ENCODE measurements at places on chromosomes 1 and 21.

GRCh38 chr1:23283667-23284602, 60.1 kb downstream of the HNRNPR start:
- DNase-seq = peak; percentile 52

DNA sequence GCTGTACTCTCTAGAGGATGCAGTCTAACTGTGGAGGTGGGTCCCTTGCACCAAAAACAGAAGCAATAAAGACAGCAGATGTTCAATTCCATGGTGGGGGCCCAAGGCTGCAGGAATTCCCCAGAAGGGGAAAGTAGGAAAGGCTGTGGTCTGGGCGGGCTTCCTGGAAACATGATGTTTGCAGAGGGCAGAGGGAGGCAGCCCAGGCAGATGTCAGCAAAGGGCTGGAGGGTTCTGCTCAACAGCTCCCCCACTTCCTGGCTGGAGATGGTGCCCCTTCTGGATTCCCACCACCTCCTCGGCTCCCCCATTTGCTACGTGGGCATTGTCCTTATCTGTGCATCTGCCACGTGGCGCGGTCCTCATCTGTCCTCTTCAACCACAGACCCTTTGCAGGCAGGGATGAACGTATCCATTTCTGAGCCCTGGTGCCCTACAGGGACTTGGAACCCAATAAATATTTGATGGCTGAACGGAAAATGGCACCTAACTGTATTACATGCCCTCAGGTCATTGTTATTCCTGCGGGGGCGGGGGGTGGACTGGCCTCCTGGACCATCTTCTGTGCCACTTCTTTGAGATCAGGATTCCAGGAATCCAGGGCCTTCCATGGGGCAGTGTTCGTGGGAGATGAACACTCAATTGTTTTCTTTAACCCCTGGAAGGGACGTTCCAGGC, 8.4 kb upstream of the GUCA2B start:
- DNase-seq = no peak

- DNase-seq = peak; percentile 96
Measured at GRCh38 chr1:96559707-96560596, 161.6 kb upstream of the PTBP2 start.

DNA sequence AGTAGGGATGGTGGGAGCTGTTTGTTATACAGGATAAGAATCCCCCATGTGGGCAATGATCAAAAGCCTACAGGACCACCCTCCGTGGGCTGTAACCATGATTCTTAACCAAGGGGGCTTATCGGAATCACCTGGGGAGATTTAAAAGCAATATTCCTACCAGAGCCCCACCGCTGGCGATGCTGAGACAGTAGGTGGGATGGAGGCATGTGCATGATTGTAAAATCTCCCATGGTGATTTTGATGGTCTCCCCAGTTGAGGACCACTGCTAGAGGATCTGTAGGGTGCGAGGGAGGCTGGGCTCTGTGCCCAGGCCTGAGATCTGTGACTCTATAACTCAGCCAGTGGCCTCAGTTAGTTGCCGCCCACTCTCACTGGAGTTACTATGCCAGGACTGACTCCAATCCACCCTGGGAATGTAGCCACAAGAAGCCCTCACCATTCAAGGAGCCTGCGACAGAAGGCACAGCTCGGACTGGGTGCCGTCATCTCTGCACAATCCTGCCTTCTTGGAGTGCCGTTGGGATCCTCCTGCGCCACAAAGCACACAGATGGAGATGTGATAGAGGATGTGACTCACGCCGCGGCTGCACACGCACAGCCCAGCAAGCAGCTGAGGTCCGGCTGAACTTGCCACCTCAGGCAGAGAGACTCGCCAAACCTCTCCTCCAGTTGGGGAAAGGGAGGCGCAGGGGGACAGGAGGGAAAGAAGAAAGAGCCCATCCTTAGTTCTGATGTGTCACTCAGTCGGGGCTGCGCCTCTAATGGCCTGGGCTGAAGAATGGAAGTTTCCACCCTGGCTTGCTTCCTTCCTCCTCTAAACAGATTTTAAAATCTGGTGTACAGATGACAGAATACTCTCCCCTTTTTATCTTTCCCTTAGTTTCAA, 26.5 kb downstream of the AKNAD1 start:
- peak; percentile 93 for DNase-seq

- no peak for DNase-seq
Measured at GRCh38 chr1:232655028-232655745, 25.3 kb upstream of the SIPA1L2 start.

DNA sequence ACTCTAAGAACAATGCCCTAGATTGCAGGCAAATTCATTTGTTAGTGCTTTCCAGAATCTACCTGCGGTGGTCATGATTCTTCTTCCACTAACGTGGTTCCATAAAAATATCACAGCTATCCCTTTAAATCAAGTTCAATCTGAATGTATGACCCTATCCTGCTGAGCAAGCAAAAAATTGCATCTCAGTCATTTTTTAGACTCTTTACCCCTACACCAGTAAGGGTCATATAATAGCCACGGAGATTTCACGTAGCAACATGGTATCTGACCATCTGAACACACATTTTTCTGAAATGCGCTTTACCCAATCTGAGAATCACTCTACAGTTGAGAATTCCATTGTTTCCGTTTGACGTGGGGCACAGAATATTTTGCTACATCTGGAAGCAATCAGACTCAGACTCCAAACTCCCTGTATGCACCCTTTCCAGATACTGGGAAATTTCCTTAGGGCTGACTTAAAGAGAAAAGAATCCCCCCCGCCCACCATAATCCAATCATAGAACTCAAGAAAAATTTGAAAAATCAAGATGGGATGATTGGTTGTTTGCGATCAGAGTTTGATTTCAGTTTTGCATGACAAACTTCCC, 699.2 kb upstream of the ZP4 start:
- peak; percentile 95 for DNase-seq

DNA sequence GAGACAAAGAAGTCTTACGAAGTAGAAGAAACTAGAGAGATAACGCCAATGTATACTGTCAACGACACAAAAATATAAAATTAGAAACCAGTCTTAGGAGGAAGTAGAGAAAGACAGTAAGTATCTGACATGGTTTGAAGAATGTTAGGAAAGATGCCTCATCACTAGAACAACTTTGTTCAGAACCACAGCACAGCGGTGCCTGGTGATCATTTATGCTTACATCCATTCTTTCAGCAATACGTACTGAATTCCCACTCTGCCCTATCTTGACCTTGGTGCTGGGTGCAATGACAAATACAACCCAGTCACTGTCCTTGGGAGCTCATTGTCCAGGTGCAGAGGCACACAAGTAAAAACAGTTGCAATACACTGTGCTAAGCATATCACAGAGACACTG, 104.4 kb downstream of the TM2D1 start:
- no peak for DNase-seq

GRCh38 chr1:51689075-51689440, 72.2 kb downstream of the OSBPL9 start:
- DNase-seq = peak; percentile 51

DNA sequence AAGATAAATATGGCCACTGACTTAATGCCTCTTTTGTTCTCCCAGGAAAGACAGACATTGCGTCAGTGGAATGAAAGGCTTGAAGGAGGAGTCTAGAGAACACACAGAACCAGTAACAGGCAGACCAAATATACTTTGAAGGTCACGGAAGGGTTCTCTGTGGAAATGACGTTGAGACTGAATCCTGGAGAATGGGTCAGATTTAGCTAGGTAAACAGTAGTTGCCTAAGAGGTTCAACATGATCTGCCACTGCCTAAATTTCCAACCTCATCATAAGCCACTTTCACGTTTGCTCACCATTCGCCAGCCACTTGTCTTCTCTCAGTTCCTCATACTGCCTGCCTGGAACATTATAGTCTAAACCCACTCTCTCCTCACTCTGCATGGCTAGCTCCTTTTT, 20.5 kb downstream of the PLA2G4A start:
- no peak for DNase-seq

DNA sequence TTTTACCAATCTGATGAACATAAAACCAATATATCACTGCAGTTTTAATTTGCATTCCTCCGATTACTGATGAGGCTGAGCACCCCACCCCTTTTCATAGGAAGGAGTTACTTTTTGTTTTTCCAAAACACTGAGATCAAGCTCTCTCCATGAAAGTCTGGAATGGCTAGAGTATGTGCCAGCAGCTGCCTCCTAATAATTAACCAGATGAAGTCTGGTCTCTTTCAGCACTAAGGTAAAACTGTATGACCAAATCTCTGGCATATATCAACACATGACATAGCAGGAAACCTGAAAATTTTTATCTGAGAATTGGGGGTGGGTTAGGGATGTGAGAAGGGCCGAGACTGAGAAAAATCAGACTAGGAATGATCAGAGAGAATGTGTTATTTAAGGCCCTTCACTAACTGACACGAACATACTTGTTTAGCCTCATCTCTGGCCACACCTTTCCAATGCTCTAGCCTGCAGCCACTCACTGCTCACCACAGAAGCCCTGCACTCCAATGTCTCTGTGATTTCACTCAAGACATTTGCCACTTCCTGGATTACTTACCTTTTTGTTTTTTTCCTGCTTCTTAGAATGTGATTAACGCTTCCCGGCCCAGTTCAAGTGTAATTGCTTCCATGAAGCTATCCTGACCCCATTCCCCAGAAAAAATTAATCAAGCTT, 34.7 kb downstream of the WASF2 start:
- DNase-seq = no peak

- DNase-seq = peak; percentile 99
Measured at GRCh38 chr1:208245185-208245705, 1.1 kb upstream of the PLXNA2 start.

DNA sequence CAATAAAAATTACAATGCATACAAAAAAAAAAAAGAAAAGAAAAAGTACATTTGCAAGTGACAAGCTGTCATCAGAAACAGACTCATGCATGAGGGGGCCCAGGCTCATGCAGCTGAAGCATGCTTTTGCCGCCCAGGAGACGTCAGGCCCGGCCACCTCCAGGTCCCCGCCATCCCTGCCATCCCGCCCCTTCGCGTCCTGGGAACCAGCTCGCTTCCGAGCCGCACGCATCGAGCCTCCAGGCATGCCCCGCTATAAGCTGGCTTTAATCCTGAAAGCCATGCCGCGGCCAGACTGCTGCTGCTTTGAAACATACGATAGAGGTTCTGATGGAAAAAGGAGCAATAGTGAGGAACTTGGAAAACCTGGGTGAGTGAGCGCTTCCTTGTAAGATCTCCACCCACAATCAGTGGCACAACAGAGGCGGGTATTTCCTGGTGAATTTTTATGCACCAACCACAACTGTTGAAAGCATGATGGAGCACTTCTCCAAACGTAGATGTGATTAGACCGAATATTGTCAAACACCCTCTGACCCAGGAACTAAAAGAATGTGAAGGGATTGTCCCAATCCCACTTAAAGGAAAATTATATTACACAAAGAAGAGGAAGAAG, 113.7 kb downstream of the FAF1 start:
- no peak for DNase-seq

- DNase-seq = no peak
Measured at GRCh38 chr1:218421531-218421930, 76.4 kb downstream of the TGFB2 start.

GRCh38 chr1:197862671-197863070, 39.8 kb upstream of the C1orf53 start:
- no peak for DNase-seq

GRCh38 chr21:23452384-23453083, 2154.7 kb downstream of the MRPL39 start:
- no peak for DNase-seq

GRCh38 chr1:65422241-65423203, 2.1 kb downstream of the LEPR start:
- DNase-seq = no peak

DNA sequence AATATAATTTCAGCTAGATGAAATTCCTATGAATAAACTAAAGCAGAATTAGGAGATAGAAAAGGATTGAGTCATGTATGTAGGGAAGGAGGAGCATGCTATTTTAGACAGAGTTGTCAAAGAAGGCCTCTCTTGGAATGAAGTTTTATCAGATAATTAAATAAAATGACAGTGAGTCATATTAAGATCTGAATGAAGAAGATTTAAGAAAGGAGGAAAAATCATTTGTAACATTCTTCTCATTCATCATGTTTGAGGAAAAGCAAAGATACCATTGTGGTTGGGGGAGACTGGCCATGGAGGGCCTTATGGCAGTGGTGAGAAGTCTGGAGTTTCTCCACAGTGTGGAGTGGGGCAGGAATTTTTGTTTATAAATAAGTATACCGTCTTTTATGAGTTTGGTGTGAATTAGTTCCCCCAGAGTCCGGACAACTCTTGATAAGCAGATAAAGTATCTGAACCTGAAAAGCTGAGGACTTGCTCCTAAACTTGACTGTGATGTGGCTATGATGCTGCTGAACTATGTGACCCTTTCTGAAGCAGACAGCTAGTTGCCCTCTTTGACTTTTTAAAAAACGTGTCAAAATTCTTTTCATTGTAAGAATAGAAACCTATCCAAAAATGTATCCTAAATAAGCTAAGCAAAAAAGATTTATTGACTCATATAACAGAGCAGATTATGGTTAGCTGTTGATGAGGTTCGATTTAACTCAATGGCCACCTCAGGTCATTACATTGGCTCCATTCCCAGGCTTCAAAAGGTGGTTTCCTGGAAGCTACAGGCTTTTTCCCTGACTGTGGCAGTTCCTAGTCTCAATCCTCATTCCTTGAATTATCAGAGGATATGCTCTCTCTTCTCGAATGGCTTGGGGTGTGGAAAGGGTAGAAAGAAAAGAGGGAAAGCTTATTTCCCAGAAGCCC, 90.8 kb downstream of the LHX9 start:
- DNase-seq = peak; percentile 6

GRCh38 chr1:21696931-21697330, 27.8 kb upstream of the RAP1GAP start:
- peak; percentile 60 for DNase-seq

DNA sequence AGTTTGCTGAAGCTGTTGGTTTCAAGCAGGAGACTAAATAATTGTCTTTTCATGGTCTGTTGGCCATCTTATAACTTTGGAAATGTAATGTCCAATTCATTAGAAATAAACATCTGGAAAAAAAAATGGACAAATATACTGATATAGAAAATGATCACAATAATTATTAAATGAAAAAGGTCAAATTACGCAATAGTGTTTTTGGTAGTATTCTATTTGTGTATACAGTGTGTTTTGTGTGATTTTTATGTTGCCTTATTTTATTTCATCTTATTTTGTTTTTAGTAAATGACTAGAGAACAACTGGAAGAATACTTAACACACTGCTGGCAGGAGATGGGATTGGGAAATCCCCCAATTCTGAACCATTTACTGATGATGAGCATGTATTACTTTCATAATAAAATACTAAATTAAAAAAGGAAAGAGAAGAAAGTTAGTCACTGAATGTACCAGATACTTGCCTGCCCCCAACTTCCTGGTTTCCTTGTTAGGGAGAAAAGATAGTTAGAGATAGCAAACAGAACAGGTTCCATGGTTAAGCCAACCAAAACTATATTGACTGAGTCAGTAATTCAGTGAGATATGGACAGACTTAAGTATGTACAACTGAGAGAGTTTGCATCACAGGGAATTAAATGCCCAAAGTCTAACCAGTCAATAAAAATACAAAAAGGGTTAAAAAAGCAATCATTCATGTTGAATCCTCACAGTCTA, 24.0 kb upstream of the SAMD13 start:
- no peak for DNase-seq

GRCh38 chr21:27586326-27586725, 619.4 kb upstream of the ADAMTS5 start:
- DNase-seq = no peak

Measured in adipocyte (in vitro differentiated cells).